Right lung (tissue), 10 donors: ENCODE measurements at places on chromosomes 4 and X. TPM values are rescaled to one million over a fixed set of nuclear protein-coding genes. Genes with fewer than 3 reads are reported as not detected.

- peak; percentile 46 for DNase-seq
These were observed at the start of gene NSG1 for GRCh38 chr4:4386736-4387392. Gene NSG1 (plus strand): TSS chr4:4387102. CDS start chr4:4387630, 528 bp downstream.

- no peak for DNase-seq
These were observed 183.9 kb downstream of the SNCA start for GRCh38 chr4:89653012-89653411.

- DNase-seq, result no peak
These were observed 272.8 kb upstream of the EPHA5 start for GRCh38 chr4:65943076-65943475.

DNA sequence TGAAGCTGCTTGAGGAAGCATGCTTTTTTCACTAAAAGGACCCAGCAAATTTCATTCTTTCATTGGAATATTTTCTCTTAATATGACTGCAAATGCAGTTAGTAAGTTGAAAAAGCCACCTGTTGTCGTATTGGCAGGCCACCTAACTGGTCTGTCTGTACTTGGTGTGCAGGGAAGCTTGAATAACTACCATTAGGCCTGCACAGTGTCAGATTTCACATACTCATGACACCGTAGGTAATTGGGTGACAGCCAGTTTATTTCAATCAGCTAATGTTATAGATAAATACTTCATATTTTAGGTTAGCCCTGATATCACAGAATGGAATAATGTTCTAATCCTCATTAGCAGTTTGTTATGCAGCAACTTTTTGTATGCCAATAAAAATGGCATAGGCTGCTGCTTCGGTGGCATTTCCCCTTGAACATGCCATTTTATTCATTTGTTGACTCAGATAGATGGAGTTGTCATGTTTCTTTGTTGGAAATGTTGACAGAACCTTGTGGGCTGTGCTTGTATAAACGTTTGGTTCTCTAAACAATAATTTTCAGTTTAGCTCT is 173.7 kb downstream of the RPA4 start:
- DNase-seq, result no peak

GRCh38 chrX:37357436-37357835 is 8.3 kb downstream of the PRRG1 start:
- DNase-seq, result no peak

GRCh38 chrX:120726294-120726693 is 96.4 kb upstream of the C1GALT1C1 start:
- no peak for DNase-seq

DNA sequence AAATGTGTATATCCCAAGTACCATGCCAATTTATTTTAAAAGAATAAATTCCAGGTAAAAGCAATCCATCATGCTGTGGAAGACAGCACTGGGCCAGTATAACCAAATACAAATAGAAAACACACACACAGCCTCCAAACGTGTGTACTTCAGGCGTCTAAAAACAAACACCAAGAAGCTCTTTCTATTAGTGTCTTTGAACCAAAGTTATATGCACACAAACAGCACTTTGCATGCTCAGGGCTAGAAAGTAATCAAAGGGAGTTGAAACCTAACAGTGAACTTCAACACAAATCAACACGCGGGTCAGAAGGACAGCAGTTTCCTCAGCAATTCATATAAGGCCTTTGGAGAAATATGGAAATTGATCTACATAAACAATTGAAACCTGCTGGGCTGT is 15.4 kb downstream of the GASK1B start:
- DNase-seq, result no peak

GRCh38 chr4:111807576-111807975 is 337.7 kb upstream of the FAM241A start:
- DNase-seq, result no peak

- DNase-seq, result no peak
These were observed 27.8 kb upstream of the FTHL17 start for GRCh38 chrX:31099536-31100090.

DNA sequence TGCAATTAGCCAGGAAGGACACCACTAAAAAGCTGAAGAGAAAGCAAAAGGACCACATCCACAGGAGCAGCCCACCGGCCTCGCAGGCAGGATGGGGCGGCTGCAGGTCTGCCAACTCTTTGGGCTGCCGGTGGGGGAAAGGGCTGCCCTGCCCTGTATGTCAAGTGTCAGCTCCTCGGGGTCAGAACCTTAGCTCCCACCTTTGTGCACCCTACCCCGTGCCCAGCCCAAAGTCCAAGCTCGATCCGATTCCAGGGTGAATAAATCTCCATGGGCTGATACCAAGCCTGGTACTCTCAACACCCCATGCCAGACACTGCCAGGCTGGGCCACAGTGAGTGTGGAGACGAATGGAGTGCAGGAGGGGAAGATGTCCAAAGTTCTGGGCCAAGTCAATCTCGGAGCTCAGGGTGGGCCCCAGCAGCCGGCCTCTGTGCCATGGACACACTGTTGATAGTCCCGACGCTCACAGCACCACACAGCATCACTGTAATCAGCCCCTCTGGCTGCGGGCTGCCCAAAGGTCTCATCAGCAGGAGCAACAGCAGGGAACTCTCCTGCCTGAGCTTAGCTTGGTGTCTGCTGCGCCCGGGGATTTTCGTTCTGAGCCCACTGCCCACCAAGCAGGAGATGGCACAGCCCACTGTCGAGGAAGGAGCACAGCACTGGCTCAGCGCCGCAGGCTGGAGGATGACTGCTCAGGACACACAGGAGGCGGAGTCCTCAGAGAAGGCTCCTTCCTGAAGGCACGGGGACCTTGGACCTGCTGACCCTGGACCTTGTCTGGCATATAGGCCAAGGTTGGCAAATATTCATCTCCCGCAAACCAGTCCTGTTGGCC is 84.4 kb downstream of the JAKMIP1 start:
- no peak for DNase-seq

DNA sequence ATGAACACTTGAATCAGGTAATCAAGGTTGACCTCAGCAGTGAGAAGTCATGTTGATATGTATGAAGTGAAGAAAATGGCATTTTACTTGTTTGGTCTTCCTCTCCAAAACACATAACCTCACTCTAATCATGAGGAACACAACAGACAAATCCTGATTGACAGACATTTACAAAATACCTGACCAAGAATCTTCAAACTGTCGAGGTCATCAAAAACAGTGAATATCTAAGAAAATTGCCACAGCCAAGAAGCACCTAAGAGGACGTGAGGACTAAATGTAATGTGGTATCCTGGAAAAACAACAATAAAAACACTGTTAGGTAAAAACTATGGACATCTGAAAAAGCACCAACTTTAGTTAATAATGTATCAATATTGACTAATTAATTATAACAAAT is 129.5 kb upstream of the MAGEB18 start:
- DNase-seq, result no peak

DNA sequence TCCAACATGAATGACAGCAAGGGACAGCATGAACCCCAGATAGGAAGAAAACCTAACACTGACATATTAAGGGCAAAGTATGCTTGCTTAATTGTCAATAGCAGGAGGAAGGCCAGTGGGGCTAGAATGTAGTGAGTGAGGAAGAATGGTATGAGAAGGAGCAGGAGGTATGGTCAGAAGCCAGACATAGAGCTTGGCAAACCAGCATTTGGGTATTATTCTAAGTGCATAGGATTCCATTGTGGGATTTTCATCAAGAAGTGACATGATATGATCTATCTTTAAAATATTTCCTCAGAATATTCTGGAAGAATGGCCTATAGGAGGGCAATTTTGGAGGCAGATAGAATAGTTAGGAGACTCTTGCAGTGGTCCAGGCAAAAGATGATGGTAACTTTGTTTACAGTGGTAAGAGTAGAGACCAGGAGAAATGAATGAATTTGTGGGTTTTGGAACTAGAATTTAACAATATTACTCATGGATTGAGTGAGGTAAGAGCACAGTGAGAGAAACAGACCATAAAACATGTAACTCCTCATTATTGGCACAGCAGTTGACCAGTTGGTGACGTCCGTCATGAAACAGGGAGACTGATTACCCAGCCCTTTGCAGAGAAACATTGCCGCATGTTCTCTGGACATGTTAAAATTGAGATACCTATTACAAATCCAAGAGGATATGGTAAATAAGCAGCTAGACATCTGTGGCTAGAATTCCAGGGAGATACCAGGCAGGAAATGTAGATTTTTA is 246.5 kb upstream of the HS3ST1 start:
- DNase-seq, result no peak

- no peak for DNase-seq
These were observed 459.6 kb downstream of the AFF2 start for GRCh38 chrX:148960060-148960459.

- DNase-seq, result no peak
These were observed 17.5 kb downstream of the NMU start for GRCh38 chr4:55618546-55619143.

DNA sequence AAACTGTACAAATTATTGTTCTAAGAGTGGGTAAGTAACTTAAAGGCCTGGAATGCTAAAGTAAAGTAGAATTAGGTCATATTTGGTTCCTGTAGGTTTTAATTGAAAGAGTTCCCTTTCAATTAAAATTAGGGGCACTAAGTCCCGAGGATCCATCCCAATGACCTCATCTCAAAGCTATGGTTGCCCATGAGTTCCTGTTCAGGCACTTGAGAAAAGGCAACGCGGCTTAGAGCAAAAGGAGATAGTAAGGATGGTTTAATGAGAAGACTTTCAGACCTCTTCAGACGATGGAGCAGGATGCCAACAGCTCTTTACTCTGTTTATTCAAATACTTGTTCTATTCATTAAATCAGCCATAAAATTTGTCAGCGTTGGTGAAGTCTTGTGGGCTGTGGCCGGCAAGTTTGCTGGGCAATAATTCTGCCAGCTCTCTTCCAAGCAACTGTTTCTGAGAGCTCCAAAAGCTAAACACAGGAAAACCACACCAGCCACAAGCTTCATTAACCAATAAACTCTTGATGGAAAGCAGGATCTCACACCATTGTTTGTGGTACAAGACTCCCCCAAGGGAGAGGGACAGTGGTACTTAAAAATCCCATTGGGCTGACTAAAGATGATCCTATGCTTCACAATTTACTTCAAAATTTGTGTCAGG is 167.4 kb downstream of the COL4A6 start:
- no peak for DNase-seq

DNA sequence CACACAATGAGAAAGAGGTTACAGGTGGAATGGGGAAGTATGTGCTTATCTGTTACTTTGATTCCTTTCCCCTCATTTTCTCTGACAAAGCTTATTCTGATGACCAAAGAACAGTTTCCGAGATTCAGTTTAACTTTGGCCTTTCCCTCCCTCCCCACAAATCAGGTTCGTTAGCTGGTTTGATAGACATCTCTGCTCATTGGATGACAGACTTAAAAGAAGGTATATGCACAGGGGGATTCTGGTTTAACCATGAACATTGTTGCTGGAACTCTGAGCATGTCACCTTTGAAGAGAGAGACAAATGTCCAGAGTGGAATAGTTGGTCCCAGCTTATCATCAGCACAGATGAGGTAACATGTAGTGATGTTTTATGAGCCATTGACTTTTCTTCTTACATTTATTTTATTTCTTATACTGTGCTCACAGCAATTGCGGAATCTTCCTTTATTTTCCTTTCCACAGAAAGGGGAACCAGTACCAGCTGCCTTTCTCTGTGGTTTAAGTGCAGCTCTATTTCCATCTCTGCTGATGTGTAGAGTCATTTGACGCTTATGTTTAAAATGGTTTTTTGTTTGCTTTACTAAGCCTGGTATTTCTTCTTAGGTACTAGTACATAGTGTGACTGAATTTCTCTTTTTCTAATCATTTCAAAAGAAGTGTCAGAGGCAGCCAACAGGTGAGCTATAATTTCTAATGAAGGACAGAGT is 125.0 kb downstream of the AKAP4 start:
- DNase-seq, result no peak

DNA sequence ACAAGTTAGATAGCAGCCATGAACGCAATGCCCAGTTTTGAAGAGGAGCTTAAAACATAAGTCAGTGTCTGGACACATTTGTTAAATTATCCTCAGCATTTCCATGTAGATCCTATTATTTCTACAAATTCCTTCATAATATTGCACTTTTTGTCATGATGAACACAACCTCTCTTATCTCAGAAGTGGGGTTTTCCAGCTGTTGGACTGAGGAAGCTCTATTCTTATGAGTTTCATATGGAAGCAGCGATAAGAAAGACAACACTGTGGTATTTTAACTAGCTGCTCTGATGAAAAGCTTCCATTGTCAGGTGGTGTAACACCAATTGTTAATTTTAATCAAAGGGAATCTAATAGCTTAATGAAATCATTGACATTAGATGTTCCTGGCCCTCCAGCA is 308.7 kb downstream of the GBA3 start:
- DNase-seq, result no peak

GRCh38 chr4:18394656-18395055 is 373.1 kb upstream of the LCORL start:
- DNase-seq, result no peak

DNA sequence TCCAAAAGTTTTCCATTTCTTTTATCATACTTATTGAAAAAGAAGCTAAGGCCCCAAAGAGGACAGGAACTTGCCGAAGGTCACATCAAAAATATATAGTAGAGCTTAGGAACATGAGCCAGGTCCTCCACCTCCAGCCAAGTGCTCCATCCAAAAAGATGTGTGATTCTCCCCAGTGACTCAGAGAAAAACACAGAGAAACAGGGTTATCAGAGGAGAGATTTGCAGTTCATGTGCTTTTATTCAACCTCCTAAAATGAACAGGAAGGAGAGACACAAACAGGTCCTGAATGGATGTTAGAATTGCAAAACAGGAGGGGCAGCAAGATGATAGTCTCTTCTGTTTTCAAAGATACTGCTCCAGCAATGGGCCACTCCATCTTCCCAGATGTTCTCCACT is 19.6 kb upstream of the FGF16 start:
- no peak for DNase-seq

GRCh38 chr4:41362621-41363383 is 106.1 kb downstream of the UCHL1 start:
- DNase-seq, result no peak

- DNase-seq, result no peak
These were observed 10.8 kb downstream of the LRP2BP start for GRCh38 chr4:185384930-185385331.

DNA sequence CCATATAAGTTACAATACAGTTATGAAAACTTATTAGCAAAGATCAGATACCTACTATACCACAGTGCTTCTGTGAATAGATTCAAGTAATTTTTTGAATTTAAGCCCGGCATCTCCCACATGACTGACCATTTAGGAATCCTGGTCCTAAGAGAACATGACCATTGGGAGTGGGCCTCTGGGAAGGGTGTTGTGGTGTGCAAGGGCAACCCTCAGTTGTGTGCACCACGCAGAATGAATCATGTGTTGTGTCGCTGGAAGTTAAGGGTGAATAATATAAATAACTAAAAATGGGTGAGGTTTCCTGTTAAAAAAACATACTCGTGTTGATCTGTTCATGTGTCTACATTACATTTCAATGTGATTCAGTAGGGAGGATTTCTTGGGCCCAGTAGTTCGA is 15.5 kb downstream of the CPE start:
- no peak for DNase-seq

GRCh38 chr4:103567591-103567990 is 152.2 kb downstream of the TACR3 start:
- DNase-seq, result no peak

DNA sequence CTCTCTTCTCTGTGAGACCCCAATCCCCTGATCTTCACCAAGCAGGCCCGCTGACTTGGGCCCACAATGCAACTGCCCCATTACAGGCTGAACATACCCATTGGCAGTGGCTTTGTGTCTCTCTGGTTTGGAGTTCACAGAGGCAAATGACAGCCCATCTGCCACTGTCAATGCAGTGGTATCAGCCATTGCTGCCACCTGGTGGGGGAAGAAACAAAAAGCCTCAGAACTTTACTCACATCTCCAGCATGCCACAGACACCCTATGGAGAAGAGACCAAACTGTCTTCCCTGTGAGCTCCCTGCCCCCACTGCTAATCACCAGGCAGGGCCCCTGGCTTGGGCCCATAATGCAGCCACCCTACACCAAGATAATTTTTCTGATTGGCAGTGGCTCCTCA is 729.3 kb upstream of the ACTRT1 start:
- no peak for DNase-seq

The MXRA5 gene
- polyA plus RNA-seq, result 0.17 TPM

The HSFX1 gene
- polyA plus RNA-seq, result 2.2 TPM
